Activated T-cell treated with anti-CD3 and anti-CD28 coated beads for 4 hours (primary cell): ENCODE measurements at places on chromosomes 2 and 18.

GRCh38 chr2:236293241-236293810 lies 29.1 kb upstream of the ASB18 start:
- no peak for DNase-seq

DNA sequence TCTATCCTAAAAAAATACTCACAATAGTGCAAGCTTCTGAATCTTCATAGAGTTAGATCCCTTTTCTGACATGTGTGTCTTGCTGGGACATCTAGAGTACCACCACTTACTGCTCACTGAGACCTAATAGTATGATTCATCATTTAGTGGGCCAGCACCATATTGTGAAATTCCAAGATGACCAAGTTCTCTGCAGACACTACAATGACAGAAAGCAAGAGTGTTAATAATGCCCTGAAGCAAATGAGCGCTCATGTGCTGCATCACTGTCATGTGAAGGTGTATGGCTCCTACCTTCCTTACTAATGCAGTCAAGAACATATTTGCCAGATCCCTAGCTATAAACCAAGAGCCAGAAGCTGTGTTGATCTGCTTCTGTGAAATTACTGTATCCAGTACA lies 606.2 kb upstream of the NXPH2 start:
- DNase-seq: no peak

DNA sequence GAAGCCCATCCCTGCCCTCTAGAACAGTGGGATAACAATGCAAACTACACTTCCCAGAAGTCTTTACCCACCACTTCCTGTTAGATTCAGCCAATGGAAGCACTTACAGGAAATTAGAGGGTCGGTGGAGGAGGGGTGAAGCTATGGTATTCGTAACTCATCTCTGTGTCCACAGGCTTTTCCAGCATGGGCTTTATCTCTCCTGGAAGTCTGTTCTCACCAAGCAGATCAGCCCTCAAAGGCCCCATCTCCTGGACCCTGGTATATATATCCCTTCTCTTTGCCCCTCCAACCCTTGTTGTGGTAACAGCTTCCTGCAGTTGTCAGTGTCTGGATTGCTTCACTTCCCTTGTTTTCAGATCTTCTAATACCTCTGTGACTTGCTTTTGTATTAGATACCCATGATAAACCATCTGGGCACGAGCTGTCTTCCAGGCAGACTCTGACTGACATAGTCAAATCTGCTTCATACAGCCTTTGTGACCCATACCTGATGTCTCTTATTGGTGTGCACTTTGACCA lies 475.0 kb upstream of the POU3F3 start:
- DNase-seq: no peak

DNA sequence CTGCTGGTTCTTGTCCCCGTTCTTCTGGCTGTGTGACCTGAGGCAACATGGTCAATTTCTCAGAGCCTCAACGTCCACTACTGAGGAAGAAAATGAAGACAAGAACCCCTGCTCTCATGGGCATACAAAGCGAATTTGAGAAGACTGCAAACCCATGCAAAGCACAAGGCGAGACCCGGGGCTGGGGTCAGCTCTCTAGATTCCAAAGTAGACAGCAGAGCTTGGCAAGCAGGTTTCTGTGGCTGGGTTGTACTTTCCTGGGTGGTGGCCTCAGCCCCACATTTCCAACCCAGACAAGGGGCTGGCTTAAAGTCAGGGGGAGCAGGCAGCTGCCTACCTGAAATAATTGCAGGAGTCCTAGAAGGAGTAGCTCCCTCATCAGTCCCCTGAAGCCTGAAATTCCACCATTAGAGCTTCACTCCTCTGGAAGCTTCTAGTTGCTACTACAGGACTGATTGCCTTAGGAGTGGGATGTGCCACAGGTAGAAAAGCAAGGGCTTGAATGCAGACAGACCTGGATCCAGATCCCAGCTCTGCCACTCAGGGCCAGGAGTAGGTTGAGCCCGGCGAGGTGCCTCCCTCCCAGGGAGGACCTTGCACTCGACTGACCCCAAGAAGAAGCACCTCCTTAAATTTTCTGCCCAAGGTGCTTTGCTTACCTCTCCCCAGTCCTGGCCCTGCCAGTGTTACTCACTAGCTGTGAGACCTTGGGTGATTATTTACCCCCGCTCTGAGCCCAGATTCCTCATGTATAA lies 127.6 kb downstream of the CLIP4 start:
- no peak for DNase-seq

DNA sequence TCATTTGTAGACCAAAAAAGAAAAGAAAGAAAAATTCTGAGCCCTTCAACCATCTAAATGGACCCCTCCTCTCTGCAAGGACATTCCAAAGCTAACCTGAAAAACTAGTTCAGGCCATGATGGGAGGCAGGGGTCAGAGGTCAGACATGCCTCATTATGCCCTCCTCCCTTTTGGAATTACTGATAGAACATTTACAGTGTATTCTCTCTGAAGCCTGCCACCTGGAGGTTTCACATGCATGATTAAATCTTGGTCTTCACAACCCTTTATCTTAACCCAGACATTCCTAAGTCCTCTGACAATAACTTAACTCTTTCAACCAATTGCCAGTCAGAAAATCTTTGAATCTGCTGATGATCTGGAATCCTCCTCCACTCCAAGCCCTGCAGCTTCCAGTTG lies 86.0 kb downstream of the SPP2 start:
- no peak for DNase-seq
